ENCODE measurements at places on chromosomes 7 and 10.

DNA sequence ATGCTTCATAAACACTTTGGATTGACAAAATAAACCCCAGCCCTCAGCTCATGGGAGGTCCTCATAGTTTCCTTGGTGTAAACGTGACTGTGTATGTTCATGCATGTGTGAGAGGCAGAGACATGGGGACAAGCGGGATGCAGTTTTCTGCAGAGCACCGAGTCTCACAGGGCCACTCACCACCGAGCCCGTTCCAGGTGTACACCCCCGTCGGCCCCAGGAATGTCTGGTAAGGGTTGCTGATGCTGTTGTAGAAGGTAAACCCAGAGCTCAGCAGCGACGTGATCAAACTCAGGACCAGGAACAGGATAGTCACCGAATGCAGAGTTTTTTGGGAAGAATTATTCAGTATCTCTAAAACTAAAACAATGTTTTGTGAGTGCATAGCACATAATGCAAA, 9.2 kb downstream of the CLRN3 start:
- no peak for DNase-seq

DNA sequence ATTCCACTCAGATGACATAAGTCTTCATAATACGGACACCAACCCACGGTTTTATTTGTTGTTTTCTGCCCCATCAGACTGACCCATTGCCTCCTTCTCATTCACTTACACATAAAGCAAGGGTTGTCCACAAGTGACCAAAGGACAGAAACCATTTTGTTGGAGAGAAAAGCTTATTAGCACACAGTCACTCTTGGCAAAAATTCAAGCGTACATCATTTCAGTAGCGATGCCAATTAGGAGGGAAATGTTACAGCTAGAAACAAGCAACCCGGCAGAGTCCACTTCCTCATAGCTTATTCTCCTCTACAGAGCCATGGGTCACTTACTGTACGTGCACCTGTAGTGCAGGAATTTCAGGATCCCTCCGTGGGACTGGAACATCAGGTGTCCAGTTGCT, 23.0 kb downstream of the ABLIM1 start:
- no peak for DNase-seq

- DNase-seq: no peak
Measured at GRCh38 chr7:22833113-22833855, 10.6 kb upstream of the TOMM7 start.

DNA sequence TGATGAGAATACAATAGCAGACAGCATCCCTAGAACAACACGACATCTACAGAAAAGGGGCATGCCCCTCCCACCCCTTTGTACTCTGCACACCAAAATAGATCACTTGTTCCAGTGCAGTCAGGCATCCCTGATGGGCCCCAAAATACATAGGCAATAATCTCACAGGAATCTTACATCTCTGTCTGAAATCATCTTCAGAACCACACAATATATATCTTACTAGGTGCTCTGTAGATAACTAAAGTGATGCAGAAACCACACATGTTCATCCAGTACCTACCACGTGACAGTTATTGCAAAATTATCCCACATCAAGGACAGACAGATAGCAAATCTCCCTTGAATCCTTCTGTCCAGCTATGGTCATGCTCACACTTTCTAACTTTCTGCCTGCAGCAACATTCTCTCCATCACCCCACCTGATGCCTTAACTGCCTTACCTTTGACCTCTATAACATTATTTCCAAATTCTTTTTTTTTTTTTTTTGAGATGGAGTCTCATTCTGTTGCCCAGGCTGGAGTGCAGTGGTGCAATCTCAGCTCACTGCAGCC, 30.7 kb downstream of the ST8SIA6 start:
- no peak for DNase-seq

- DNase-seq: no peak
Measured at GRCh38 chr7:87225696-87226095, 6.2 kb upstream of the TMEM243 start.

- DNase-seq: no peak
Measured at GRCh38 chr10:10213237-10213636, 804.4 kb upstream of the CELF2 start.

DNA sequence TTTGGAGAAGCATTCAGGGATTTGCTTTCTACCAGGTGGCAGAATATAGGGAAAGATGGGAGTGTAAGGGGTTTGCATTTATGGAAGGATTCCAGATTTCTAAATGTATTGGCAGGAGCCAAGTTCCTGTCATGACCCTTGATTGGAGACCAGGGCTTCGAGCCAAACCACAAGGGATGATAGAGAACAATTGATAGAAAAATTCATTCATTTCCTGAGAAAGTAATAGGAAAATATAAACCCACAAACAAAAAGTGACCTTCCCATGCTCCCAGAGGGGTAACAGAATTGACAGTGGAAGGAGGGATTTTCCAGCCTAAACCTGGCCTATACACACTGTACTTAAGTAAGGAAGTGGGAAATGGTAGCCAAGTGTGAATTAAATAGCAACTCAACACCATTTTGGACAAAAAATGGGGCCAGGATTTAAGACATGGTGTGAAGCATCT, 22.4 kb upstream of the IFIT2 start:
- no peak for DNase-seq

DNA sequence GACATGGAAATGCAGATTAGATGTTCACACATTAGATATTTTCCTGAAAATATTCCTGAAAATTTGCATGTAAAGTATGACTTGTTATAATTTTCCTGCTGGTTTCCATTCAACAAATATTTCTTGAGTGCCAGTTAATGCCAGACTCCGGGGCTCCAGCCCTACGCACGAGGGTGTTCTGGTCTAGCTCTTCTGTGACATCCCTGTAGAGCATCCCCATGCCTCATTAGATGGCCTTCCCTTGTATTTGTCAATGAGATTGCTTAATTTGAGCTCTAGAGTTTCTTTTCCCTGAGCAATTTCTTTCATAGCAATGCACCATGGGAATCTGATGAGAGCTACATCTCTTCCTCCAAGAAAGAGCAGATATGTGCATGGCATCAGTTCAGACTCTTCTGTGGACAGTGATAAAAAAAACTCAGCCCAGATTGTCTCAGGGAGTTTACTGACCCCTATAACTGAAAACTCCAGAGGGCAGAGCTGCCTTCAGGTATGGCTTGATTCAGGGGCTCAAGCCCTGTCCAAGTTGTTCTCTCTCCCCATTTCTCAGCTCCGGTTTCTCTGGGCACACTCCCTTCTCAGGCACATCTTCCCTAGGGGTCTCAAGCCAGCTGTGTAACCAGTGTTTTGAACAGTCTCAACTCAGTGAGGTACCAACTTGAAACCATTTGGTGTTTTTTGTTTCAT, 96.7 kb downstream of the PARP12 start:
- DNase-seq: no peak

- no peak for DNase-seq
Measured at GRCh38 chr10:120282846-120283492, 174.1 kb upstream of the PLPP4 start.

Data from smooth muscle cell of the brain vasculature (primary cell).